ENCODE measurements at places on chromosomes 11 and 22.

DNA sequence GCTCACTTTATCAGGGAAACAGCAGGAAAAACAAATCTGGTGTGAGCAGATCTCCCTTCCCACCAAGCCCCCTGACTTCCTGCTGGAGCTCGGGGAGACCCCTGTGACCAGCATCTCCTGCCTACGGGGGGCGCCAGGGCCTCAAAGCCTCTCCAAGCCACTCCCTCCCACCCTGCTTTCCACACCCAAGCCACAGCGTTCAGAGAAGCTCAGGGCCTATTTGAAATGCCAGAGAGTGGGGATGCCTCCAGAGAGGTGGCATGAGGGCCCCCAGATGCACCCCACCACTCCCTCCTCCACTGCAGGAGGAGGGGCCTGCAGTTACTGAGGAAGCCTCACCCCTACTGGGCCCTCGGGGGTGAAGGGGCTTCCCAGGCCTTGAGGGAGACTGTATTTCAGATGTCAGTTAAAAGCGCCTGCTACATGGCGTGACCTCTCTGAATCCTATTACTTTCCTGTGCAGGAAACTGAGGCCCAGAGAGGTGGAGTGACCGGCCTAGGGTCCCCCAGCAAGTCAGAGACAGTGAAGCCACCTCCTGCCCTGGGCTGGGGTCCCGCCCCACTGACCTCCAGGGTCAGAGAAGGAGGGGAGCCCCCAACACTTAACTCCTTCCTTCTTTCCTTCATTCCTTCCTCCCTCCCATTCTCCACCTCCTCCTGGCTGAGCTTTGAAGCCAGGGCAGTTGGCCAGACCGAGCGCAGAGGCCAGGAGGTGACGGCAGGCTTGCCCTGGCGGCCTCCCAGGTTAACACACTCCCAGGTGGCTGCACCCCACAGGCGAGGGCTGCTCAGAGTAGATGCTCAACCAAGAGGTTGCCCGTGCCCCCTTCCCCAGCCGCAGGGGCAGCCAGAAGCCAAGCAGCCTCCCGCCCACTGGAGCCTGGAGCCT lies 6.0 kb upstream of the CDKN1C start:
- no peak for DNase-seq

GRCh38 chr22:50303848-50304527 lies 3.5 kb downstream of the PLXNB2 start:
- DNase-seq, result no peak

GRCh38 chr11:95121698-95122097 lies 32.1 kb downstream of the ENDOD1 start:
- DNase-seq, result no peak

GRCh38 chr22:23815541-23816155 lies 23.2 kb downstream of the DERL3 start:
- DNase-seq, result no peak

GRCh38 chr22:27258616-27259172 lies 542.9 kb downstream of the MN1 start:
- no peak for DNase-seq

DNA sequence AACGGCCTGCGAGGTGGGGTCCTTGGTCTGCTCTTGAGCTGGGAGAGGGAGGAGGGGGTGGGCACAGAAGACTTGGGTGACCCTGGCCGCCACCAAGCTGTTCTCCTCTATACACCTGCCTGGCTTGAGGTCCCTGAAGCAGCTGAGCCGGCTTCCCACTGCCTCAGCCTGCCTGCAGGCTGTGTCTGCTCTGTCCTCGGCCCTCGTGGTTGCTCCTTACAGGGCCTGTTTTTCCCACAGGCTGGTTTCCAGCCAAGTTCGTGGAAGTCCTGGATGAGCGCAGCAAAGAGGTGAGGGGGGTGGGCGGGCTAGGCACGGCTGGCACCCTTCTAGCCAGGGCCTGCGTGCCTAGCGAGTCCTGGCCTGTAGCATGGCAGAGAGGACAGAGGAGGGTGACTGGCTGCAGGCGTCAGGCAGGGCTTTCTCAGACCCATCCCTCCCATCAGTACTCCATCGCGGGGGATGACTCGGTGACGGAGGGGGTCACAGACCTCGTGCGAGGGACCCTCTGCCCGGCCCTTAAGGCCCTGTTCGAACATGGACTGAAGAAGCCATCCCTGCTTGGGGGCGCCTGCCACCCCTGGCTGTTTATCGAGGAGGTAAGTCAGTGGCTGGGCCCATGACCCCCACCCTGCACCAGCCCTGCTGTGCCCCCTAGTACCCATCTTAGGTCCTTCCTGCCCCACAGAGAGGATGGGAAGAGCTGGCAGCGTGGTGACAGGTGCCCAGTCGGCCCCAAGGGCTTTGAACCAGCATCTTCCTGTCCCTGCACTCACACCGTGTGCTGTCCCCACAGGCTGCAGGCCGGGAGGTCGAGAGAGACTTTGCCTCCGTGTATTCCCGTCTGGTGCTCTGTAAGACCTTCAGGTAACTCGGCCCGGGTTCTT lies 37.7 kb downstream of the SGSM3 start:
- peak; percentile 22 for DNase-seq

DNA sequence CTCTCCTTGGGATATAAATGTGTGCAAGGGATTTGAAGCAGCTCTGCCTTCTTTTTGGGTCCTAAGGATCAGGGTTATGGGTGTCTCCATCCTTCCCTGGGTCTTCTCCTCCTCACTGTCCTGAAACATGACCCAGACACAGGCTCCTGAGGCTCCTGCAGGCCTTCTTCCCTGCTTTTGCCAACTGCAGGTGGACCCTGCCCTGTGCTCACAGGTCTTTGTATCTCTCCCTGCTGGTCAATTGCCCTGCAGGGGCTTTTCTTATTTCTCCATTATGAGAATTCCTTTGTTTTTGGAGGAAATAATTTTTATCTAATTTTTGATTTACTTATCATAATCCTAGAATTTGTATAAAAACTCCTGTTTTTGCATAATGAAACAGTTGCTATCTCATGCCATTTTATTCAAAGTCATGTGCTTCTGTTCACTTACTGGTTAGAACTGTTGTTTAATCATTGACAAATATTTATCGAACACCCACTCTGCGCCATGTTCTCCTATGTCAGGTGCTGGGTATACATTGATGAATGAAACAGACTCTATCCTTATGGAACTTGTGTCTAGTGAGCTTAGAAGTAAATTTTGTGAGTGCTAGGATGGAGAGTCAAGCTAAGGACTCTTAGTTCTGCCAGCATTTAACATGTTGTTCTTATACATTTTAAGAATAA lies 89.7 kb upstream of the TOP3B start:
- no peak for DNase-seq

- no peak for DNase-seq
Measured at GRCh38 chr11:92850296-92850826, 119.1 kb upstream of the MTNR1B start.

DNA sequence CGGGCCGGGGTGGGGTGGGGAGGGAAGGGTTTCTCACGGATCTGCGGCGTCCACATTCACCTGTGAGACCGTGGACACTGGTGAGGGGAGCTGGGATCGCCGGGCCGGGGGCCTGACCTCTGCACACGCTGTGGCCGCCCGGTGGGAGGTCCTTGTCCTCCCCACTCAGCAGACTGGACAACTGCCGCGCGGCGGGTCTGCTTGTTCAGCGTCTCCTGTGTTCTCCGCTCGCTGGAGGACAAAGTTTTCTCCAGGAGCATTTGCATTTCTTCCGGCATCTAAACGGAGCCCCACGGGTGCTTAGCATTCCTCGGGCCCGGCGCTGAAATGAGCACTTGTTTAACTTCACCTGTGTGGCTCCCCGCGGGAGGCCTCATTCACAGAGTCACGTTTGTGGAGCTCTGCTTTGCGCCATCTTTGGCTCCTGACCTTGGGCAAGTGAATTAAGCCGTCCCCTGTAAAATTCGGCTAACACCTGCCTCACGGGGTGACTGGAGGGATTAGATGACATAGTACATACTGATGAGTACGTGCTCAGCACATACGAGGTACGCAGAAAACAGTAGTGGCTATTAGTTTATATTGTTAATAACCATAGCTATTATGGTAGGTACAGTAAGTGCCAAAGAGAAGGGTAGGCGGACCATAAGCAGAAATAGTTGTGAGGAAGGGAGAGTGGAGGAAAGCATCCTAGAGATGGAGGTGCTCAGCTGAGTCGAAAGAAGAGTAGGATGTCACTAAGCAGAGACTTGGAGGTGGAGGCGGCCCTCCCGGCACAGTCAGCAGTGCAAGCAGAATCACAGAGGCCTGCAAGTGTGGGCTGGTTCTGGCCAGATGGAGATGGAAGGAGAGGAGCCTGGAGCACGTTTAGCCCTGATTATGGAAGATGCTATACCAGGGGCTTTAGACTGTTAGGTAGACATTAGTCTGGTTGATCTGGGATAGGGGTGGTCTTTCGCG lies 885 bp downstream of the TRMU start:
- DNase-seq, result no peak

DNA sequence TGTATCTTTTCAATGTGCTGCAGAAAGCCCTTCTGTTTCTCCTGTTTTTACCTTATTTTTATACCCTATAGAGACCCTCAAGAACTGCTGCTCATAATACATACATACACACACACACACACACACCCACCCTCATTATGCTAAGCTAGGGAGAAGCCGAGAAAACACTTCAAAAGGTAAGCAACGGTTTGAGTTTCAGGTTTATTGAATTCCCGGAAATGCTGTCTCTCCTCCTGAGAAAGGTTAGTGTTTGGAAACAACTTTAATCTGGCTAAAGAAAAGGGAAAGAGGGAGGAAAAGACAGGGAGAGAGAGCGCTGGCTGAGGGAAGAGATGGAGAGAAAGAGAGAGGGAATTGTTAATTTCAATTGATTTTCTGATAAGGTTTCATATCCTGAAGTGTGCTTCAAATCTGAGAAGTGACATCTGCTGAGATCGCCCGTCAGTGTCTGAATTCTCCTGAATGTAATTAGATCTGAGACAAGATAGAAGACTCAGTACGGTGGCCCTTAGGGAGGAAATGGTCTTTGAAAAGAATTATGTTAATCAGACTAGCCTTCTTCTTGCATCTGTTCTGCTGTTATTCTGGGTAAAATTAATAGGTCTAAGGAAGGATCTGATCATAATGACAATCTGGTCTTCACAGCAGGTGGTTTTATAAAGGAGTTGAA lies 169.1 kb downstream of the NXPE2 start:
- no peak for DNase-seq

DNA sequence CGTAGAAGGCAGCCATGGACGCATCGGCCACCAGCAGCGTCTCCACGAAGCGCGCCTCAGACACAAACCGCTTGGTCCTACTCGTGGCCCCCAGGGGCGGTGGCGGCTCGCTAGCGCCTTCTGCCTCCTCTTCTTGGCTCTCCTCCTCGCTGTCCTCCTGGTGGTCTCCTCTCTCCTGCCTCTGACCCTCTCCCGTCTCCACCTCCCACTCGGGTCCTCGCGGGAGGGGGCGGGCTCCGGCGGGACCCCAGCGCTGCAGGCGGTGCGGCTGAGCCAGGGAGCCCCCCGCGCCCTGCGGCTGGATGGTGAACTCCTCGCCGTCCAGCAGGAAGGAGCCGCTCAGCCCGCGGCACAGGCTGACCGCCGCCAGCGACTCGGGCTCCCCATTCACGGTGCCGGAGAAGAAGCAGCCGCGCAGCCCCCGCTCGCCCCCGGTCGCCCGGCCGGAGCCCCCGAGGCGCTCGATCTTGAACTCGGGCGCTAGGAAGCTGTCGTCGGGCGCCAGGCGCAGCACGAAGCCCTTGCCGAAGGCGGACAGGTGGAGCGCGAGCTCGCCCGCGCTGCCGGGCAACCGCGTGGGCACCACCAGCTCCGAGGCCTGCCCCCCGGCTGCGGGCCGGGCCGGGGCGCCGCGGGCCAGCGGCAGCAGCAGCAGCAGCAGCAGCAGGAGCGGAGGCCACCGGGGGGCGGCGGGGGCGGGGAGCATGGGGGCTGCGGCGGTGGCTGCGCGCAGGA lies 661 bp downstream of the ADAMTS8 start:
- no peak for DNase-seq

DNA sequence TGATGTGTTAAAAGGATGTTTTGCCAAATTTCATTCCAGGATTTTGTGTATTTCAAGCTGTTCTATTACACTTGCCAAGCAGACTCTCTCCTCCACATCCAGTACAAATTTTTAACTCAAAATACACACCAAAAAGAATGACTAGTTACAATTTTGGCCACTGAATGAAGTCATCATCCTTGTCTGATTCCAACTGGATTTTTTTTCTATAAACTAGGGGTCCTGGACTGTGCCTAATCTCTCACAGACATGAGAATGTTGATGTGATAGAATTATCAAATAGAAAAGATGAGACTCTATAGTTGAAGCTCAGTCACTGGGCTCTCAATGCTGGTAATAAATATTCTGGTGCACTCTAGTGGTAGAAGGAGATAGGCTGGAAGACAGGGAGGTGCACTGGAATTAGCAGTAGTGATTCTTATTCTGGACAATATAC lies 85.8 kb downstream of the FANCF start:
- no peak for DNase-seq

- DNase-seq, result no peak
Measured at GRCh38 chr11:3086671-3087150, 29.5 kb upstream of the CARS1 start.

- DNase-seq, result no peak
Measured at GRCh38 chr11:14930369-14930768, 38.3 kb upstream of the CYP2R1 start.

DNA sequence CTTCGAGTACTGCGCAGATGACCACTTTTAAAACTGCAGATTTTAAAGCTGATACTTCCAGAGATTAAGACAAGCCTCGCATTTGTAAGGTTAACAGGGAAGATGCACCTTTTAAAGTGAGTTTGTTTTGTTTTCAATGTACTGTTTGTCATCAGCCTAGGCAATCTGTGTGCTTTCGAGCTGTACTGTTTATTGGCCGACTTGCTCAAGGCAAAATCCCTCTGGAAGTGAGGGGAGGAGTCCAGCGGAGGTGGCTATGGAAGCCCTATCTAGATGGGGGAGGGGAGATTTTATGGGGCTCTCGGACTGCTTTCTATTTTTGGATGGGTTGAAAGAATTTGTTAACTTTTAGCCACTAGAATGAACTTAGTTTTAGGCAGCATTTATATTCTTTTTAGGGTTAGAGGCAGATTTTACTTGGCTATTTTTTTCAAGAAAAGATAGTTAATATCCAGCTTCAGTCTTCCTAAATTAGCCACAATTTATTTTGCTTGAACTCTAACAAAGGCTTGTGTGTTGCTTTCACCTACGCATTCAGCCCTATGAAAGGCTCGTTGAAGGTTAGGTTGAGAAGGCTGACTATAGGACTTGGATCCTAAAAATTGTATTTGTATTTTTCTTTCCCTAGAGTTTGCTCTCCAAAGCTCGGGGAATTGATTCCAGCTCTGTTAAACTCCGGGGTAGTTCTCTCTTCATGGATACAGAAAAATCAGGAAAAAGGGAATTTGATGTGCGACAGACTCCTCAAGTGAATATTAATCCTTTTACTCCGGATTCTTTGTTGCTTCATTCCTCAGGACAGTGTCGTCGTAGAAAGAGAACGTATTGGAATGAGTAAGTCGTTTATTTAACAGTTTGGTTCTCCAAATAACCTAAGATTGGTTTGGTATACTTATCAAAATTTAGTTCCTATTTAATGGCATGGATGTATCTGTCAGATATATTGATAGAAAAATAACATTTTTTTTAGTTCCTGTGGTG lies 2.1 kb downstream of the WEE1 start:
- no peak for DNase-seq

DNA sequence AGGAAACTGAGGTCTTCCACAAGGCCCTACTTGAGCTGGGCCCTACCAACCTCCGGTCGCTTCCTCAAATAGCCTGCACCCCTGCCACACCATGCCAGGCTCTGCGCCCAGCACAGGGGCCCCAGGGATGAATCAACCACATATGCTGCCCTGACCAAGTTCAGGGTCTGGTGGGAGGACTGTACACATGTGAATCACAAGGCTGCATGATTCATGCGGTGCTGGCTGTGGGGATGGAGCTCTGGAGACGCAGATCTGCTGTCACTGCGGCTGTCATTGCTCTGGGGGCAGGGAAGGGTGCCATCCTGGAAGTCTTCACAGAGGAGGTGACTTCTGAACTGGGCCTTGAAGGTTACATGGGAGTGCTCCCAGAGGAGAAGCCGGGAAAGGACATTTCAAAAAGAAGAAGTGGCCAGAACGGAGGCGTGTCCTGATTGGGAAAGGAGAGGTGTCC lies 21.5 kb downstream of the CYTH4 start:
- peak; percentile 74 for DNase-seq
